Activated CD8-positive, alpha-beta memory T cell treated with anti-CD3 and anti-CD28 coated beads, Interleukin-2, amount 50 U/mL, for 48 hours (primary cell): ENCODE measurements at places on chromosomes 1 and 21.

DNA sequence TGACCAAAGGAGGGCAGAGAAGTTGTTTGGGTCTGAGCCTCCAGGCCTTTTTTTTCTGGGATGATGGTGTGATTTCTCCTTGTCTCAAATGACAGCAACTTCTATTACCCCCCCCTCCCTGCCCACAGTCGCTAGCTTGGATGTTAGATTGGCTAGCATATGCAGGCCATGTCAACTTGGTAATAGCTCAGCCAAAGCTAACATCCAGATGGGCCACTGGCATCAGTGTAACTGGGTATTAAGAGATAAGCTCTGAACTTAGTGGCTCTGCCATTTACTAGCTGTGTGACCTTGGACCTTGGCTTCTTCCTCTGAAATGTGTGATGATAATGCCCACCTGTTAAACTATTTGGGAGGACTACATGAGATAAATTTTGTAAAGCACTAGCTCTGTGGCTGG lies 86.9 kb upstream of the TSPAN2 start:
- no peak for DNase-seq

DNA sequence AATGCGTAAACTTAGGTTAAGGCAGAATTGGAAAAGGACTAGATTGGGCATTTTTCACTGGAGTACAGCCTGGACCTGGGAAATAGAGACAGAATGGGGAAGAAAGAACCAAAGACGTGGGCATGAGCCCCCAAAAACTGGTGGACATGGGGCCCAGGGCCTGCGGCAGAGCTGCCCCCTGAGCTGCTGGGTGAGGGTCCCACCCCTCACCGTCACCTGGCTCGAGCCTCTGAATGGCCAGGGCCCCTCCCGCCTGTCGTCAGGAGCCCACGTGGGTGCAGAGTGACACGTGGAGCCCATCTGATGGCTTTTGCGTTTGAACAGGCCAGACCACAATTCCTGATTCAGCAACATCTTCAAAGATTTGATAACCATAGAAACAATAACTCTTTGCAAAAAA lies 360.9 kb upstream of the VAMP3 start:
- peak; percentile 20 for DNase-seq

DNA sequence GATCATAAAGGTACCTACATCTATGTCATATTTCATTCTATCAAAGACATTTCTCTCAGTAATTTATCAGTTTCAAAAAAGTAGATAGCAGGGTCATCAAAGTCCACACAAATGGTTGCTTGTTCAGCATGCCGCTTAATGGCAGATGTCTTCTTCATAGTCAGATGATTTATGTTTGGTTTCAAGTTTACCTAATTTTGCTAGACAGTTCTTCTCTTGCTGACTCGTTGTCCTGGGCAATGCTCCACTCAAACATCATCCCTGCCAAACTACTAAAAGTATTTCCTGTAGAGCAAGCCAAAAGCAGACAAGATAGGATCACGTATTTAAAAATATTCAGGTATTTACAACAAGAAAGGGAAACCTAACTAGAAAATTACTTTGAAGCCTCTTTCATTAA lies 13.6 kb downstream of the NUP210L start:
- DNase-seq: no peak

DNA sequence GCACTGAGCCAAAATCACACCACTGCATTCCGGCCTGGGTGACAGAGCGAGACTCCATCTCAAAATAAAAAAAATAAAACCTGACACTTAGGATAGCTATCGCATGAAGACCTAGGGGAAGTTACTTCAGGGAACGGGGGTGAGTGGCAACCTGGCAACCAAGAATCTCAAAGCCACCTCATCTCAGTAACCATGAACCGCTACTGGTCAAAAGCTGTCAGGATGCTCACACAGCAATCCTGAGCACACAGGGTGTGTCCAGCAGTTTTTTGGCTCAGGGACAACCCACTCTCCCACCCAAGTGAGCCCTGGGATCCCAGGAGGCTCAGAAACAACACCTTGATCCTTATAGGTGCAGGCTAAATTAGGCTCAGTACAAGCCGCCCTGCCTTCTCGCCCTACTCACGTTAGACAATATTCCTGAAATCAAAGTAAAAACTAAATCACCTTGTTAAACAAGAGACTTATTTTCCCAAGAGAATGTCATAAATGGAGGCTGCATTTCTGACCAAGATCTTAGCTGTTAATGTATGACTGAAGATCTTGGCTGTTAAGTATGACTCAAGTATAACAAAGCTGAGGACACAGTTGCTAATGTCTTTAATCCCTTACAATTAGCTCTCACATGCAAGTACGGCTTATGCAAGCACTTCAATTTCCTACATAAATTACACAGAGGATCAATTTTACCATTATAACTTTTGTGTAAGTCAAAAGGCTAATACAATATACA lies 48.3 kb upstream of the NADK start:
- DNase-seq: no peak
